Mesothelial cell of epicardium (in vitro differentiated cells): ENCODE measurements at places on chromosomes 3 and 15. TPM values are rescaled to one million over a fixed set of nuclear protein-coding genes. Genes with fewer than 3 reads are reported as not detected.

DNA sequence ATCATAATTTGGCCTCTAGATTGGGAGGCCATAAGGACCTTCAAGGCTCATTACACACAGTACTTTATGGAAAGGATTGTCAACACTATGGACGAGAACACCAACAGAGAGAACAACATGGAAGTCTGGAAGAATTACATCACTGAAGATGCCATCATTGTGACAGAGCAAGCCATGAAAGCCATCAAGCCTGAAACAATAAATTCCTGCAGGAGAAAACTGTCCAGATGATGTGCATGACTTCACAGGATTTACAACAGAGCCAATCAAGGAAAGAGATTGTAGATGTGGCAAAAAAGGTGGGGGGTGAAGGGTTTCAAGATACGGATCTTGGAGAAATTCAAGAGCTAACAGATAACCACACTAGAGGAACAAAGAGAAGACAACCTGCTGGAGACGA lies 15.9 kb downstream of the IL17RB start:
- H3K36me3 ChIP-seq, result peaks cover 40% of the 10 kb centered on the region
- H3K4me1 ChIP-seq, result no peaks in the 10 kb centered on the region
- no peaks in the 10 kb centered on the region for H3K27me3 ChIP-seq
- DNase-seq, result no peak

DNA sequence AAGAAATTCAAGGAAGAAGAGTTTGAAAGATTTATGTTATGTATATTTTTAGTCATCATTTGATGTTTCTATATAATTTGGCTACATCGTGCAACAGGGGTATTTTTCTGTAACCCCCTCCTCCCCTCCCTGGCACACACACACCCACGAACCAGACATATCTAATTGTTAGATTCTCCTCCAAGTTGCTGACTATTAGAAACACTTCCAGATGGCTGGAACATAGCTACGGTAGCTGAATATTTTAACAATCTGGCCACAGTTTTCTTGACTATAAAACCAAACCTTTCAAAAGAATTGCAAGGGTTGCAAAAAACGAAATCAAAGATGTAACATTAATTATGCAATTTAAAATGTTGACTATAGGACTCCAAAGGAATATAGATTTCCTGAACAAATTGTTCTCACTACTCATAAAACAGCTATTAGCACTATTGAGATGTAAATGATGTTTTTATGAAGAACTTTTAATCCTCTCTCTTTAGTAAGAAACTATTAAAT lies 154.4 kb downstream of the CHL1 start:
- H3K27ac ChIP-seq, result no peak overlapping the region
- H3K4me3 ChIP-seq, result no peak overlapping the region
- H3K36me3 ChIP-seq, result no peaks in the 10 kb centered on the region
- H3K4me1 ChIP-seq, result peaks cover 3% of the 10 kb centered on the region
- H3K27me3 ChIP-seq, result peaks cover 61% of the 10 kb centered on the region

DNA sequence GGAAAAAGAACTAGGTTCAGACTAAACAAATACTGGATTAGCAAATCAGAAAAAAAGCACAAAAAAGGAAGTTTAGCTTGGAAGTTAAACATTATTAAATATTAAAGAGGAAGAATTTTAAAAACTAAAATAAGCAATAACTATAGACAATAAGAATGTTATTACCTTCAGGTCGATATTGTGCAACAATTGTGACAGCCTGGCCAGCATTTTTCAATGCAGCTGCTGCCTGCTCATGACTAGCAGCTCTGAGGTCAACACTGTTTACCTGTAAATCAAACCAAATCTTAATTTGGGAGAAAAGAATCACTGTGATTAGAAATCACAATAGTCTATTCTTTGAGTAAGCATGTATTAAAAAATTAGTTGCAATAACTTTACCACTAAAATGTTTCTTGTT lies 75.1 kb upstream of the MELTF start:
- no peaks in the 10 kb centered on the region for H3K27me3 ChIP-seq
- no peak overlapping the region for H3K27ac ChIP-seq
- no peak overlapping the region for H3K4me3 ChIP-seq
- peaks cover 38% of the 10 kb centered on the region for H3K36me3 ChIP-seq
- DNase-seq, result no peak
- H3K4me1 ChIP-seq, result peaks cover 12% of the 10 kb centered on the region

DNA sequence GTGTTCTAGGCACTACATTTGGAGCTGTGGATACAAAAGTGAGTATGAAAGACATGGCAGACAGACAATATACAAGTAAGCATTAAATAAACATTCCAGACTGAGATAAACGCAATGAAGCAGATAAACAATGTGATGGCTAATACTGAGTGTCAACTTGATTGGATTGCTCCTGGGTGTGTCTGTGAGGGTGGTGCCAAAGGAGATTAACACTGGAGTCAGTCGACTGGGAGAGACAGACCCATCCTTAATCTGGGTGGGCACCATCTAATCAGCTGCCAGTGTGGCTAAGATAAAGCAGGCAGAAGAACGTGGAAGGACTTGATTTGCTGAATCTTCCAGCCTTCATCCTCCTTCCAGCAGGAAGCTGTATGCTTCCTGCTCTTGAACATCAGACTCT lies 77.2 kb downstream of the CADPS start:
- peaks cover 16% of the 10 kb centered on the region for H3K27me3 ChIP-seq
- no peaks in the 10 kb centered on the region for H3K4me1 ChIP-seq
- no peak overlapping the region for H3K4me3 ChIP-seq
- no peak overlapping the region for H3K27ac ChIP-seq

DNA sequence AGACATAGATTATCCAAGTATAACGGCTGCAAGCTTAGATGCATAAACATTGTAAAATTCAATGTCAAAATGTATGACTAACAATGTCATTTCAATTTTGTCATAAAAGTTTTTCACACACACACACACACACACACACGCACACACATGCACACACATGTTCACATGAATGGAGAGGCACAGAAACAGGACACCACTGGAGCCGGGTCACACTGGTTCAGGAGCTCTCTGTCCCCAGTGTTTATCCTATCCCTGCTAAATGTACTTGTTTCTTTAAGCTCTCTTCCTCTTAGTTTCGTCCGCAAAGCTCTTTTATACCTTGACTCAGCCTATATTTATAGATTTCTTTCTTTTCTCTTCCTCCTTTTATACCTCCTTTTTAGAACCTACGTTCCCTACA lies 249.9 kb downstream of the CADPS start:
- no peaks in the 10 kb centered on the region for H3K4me1 ChIP-seq
- DNase-seq, result no peak
- no peaks in the 10 kb centered on the region for H3K36me3 ChIP-seq
- H3K27me3 ChIP-seq, result peaks cover 54% of the 10 kb centered on the region
- no peak overlapping the region for H3K27ac ChIP-seq
- no peak overlapping the region for H3K4me3 ChIP-seq

GRCh38 chr3:100603469-100603868 lies 5.9 kb upstream of the ADGRG7 start:
- no peak for DNase-seq
- H3K27ac ChIP-seq, result no peak overlapping the region
- no peak overlapping the region for H3K4me3 ChIP-seq
- peaks cover 12% of the 10 kb centered on the region for H3K4me1 ChIP-seq

GRCh38 chr3:64223791-64224745 lies 1.2 kb downstream of the PRICKLE2 start:
- H3K4me1 ChIP-seq, result peaks cover 48% of the 10 kb centered on the region
- no peak overlapping the region for H3K4me3 ChIP-seq
- no peak for DNase-seq
- H3K27ac ChIP-seq, result no peak overlapping the region
- H3K27me3 ChIP-seq, result no peaks in the 10 kb centered on the region

DNA sequence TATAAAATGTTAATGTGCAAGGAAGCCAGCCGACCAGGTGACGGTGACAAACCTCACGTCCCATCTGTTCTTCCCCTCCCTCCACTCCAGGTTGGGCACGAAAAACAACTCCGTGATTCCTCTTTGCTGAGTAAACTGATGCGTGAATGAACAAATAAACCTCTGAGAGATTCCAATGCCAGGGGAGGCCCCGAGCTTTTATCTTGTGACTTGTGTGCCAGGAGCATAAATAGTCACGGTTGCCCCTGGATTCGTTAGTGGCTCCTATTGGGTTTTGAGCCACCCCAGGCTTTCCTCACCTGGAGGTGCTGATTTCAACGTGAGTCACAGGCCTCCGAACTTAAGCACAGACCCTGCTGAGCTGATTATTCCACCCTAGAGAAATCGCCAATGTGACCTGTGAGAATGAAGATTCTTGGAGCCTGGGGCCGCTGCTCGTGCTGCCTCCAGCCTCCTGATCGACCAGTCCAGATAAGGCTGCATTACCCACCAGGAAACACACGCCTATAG lies 119.2 kb downstream of the SHQ1 start:
- no peak for DNase-seq
- H3K4me3 ChIP-seq, result no peak overlapping the region
- no peak overlapping the region for H3K27ac ChIP-seq
- no peaks in the 10 kb centered on the region for H3K27me3 ChIP-seq
- peaks cover 25% of the 10 kb centered on the region for H3K4me1 ChIP-seq

- H3K27ac ChIP-seq, result peak overlapping the region; percentile 97
- peak overlapping the region; percentile 96 for H3K4me3 ChIP-seq
- H3K4me1 ChIP-seq, result peaks cover 28% of the 10 kb centered on the region
These were observed 557 bp downstream of the DENND4A start for GRCh38 chr15:65791335-65792137.

- no peak for DNase-seq
- no peaks in the 10 kb centered on the region for H3K36me3 ChIP-seq
- H3K4me1 ChIP-seq, result peaks cover 8% of the 10 kb centered on the region
- H3K4me3 ChIP-seq, result no peak overlapping the region
- no peaks in the 10 kb centered on the region for H3K27me3 ChIP-seq
- no peak overlapping the region for H3K27ac ChIP-seq
These were observed 11.1 kb upstream of the ARID3B start for GRCh38 chr15:74529921-74530320.

DNA sequence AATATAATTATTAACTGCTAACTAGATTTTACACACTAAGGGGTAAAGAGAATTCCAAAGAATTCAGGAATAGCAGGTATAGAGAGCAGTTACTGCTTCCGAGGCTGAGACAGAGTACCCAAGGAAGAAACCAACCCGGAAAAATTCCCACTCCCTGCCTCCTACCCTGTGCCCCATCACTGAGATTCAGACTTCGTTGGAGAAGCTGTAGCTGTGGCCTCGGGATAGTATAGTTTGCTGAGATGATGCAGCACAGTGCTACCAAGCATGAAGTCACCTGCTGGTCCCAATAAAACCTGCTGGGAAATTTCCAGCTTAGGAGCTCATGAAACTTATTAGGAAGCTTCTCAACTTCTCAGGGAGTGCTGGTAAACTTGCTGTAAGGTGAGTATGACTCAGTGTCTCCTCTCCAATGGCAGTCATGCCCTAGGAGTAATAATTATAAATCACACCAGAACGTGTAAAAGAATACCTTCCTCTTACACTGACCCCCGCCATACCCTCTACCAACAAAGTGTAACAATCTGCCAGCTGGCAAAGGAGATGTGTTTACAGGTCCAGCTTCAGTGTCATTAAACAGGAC lies 215.2 kb upstream of the ROBO2 start:
- no peak overlapping the region for H3K27ac ChIP-seq
- no peak overlapping the region for H3K4me3 ChIP-seq
- no peak for DNase-seq
- H3K36me3 ChIP-seq, result no peaks in the 10 kb centered on the region
- no peaks in the 10 kb centered on the region for H3K27me3 ChIP-seq
- H3K4me1 ChIP-seq, result peaks cover 55% of the 10 kb centered on the region

CRTAP gene
- total RNA-seq, result 177 to 189 TPM (median 179 TPM) in 3 replicates
